ENCODE measurements at places on chromosomes 5 and 9. TPM values are rescaled to one million over a fixed set of nuclear protein-coding genes. Genes with fewer than 3 reads are reported as not detected.

The ARSI gene
- not detected for total RNA-seq

The ACTBL2 gene
- not detected for total RNA-seq

The PAX5 gene
- total RNA-seq = 1.1 TPM

The IFNK gene
- not detected for total RNA-seq

The PCDHAC2 gene
- total RNA-seq = not detected

The DMGDH gene
- 0.45 TPM for total RNA-seq

The TXNDC8 gene
- total RNA-seq = not detected

The CARD9 gene
- total RNA-seq = 7.1 TPM

The CLK4 gene
- total RNA-seq = 24.2 TPM

The TRIM36 gene
- total RNA-seq = 0.72 TPM

The LECT2 gene
- total RNA-seq = not detected

The NAIP gene
- 5.1 TPM for total RNA-seq

The GNG10 gene
- 14.3 TPM for total RNA-seq

The HTR4 gene
- total RNA-seq = not detected

The PCDHA9 gene
- not detected for total RNA-seq

The TBC1D2 gene
- 1.5 TPM for total RNA-seq

The PCSK5 gene
- total RNA-seq = 4.7 TPM

The SLC6A19 gene
- total RNA-seq = not detected

The PCSK1 gene
- not detected for total RNA-seq

The CCL27 gene
- 0.43 TPM for total RNA-seq

The STING1 gene
- total RNA-seq = 46.3 TPM

The PRR16 gene
- not detected for total RNA-seq

The PCDHA10 gene
- not detected for total RNA-seq

The DCAF12 gene
- total RNA-seq = 30.5 TPM

The SUSD3 gene
- 36.7 TPM for total RNA-seq

The IFNA13 gene
- total RNA-seq = not detected

The GPR150 gene
- total RNA-seq = 0.76 TPM

The WDR41 gene
- 27.4 TPM for total RNA-seq

The PGM5 gene
- total RNA-seq = not detected

The GRM6 gene
- not detected for total RNA-seq

The GFM2 gene
- 30.5 TPM for total RNA-seq
